ENCODE measurements at places on chromosomes 2 and 18.

DNA sequence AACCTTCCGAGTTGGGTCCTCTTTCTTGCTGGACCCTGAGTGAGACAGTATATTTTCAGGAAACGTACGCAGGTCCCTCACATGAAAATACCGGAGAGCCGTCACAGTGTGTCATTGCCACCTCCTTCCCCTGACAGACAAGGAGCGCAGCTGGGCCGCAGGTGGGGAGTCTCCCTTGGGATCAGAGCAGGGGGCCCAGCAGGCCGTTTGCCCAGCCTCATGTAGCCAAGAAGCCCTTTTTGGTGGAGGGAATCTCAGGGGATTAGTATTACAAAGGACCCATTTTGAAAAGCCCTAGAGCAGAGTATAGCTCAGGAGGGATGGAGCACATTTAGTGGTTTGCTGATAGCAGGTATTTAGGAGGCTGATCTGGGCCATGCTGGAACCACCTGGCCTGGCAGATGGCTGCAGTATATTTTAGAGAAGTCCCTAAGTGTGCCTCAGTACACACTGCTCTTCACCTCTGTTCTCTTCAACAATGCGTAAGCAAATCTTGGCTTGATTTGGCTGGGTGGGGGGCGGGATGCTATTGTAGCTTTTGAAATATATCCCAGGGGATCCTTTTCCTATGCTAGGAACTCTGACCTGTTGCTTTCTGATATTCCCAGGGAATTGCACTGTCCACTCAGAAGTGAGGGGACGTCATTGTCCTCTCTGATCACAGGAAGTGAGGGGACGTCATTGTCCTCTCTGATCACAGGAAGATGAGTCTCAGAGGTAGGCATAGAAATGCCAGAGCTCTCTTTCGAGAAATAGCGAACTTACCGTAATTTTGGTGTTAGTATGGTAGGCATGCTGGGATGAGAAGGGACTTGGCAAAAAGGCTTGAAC, 171.9 kb downstream of the HRH4 start:
- DNase-seq = no peak

DNA sequence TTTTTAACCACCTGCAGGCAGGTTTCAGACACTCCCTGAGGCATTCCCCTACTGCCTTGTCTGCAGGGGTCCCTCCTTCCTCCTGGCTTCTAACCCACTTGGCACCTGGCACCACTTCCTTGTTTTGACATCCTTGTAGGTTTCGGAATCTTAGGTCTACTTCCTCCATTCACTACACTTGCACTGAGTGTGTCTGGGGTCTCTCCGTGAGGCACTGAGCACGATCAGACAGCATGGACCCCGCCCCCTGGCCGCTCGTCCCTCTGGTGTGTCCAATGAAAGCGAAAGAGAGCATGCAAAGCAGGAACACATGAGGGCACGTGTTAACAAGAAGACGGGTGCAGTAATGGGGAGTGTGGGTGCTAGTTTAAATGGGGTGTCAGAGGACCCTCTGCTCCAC, 63.8 kb downstream of the HAUS1 start:
- no peak for DNase-seq

- no peak for DNase-seq
Observed at GRCh38 chr2:22329211-22330154, 1055.5 kb upstream of the KLHL29 start.

DNA sequence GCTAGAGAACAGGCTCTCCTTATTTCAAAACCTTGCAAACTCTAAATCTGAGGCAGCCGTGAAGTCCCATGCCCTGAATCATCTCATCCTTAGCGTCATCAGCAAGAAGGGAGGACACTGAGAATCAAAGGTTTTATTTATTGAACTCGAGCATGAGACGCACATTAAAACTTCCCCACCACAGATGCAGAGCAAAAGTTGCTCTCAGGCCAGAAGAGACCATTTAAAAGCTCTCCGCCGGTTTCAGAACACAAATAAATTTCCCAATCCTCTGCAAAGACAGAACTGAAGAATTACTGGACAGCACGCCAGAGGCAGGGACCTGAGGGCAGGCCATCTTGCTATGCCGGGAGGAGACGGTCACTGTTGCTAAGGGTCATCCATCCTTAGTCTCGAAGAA, 1.3 kb downstream of the AMMECR1L start:
- no peak for DNase-seq

DNA sequence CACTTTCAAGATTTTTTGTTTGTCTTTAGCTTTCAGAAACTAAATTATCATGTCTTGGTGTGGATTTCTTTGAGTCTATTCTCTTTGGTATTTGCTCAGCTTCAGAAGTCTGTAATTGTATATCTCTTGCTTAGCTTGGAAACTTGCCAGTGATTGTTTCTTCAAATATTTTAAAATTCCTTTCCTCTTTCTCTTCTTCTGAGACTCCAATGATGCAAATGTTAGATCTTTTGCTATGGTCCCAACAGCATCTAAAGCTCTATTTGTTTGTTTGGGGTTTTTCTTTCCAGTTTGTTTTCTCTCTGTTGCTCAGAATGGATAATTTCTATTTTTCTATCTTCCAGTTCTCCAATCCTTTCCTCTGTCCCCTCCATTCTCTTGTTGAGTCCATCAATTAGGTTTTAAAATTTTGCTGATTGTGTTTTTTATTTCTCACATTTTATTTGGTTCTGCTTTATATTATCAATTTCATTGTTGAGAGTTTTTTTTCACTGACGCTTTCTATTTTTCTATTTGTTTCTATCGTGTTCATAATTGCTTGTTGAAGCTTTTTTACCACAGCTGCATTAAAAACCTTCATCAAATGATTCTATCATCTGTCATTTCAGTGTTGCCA, 81.5 kb upstream of the DAPL1 start:
- DNase-seq = no peak

- no peak for DNase-seq
Observed at GRCh38 chr2:223884399-223884798, 47.0 kb upstream of the AP1S3 start.

GRCh38 chr2:10303694-10304378, 1.1 kb downstream of the HPCAL1 start:
- peak; percentile 43 for DNase-seq

DNA sequence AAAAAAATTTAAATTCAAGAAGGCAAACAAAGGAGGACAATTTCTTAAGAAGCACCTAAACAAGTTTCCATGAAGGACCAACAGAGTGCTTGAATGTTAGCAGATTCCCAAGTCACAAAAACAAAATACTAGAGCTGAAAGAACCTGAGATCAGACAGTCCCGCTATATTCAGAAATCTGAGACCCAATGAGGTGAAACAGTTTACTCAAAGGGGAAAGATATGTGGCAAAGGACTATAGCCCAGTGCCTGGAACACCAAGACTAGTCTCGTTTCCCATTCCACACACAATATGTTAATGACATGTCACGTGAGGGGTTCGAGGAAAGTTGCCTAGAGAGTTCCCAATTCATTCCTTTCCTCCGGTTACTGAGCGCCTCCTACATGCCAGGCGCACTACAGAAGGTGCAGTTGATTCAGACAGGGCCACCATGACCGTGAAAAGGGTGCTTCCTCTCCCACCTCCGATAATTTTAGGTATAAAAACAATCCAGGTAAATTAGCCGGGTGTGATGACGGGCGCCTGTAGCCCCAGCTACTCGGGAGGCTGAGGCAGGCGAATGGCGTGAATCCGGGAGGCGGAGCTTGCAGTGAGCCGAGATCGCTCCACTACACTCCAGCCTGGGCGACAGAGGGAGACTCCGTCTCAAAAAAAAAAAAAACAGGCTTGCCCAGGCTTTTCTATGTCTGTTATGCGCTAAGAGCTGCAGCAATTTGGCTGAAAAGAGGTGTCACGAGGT, 617 bp downstream of the SRBD1 start:
- DNase-seq = peak; percentile 48

- DNase-seq = no peak
Observed at GRCh38 chr18:33711514-33711913, 133.5 kb downstream of the ASXL3 start.

DNA sequence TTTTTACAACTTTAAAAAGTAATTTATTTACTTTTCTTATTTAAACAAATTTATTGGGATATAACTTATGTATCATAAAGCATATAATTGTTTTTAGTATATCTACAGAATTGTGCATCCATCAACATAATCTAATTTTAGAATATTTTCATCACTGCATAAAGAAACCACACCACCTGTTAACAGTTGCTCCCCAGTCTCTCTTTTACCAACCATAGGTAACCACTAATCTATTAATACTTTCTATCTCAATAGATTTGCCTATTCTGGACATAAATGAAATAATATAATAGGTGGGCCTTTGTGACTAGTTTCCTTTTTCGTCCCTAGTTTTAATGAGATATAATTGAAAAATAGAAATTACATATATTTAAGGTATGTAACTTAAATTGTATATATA, 90.6 kb downstream of the ADAM23 start:
- no peak for DNase-seq
